ENCODE measurements at places on chromosomes 6 and 20.

DNA sequence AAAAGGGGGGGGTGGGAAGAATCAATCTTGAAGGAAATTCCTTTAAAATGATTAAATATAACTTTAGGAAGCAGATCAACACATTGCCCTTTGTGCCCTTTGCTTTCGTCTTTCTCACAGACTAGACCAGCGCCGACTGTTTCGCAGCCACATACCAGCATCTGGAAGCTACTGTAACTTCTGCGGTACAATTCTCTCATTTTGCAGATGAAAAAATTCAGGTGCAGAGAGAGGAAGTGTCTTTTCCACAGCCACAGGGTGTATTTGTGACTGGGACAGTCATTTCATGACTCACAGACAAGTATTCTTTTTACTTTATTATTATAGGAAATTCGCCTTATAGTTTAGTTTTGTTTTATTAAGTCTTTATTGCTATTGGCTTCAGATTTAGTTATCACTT is 84.2 kb downstream of the UST start:
- DNase-seq: no peak

DNA sequence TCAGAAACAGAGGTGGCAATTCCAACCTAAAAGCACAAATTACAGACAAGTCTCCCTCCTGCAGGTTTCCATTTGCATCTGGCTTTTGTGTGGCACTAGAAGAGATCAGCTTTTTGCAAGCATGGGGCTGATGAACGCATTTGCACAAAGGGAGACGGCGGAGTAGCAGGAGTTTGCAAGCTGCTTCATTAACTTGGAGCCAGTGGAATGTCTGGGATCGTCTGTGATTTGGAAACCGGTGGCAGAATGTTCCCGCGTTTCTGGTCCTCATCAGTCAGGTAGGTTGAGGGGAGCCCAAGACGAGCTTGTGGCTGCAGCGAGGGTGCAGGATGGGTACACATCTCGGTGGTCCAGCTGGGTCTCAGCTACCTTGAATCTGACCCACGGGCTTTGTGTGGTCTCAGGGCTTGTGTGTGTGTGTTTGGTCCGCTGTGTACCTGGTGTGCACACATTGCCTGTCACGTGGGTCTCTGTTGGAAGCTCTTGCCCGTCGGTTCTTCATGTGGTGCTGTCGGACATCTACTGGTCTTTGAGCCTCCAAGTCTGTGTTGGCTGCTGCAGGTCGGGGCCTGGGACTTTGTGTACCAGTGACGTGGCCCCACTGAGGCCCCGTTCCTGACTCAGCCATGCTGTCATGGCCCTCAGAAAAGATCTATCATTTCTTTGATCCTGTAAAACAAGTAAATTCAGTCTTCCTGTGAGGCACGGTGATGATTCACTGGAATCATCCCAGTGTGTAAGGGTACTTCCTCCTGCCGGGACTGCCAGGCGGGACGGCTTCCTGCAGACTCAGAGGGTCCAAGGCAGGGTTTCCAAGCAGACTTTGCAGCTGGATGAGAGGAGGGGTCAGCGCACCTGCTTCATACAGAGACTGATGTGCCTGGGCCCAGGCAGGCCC is 12.4 kb upstream of the MYT1 start:
- DNase-seq: no peak

GRCh38 chr20:55456316-55456940 is 548.9 kb downstream of the CBLN4 start:
- no peak for DNase-seq

DNA sequence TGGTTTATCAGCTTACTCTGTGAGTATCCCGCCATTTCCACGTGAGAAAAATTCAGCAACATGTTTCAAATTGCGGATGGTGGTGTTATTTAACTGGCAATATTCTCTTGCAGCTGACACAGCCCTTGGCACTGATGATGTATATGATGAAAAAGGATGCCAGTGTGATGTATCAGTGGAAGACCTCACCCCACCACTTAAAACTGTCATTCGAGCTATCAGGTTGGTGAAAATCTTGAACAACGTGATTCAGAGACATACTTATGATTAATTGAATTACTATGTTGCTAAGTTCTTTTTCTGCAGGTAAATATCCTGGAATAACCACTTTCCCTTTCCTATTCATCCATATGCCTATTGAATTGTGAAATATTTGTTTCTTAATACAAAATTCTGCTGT is 55.7 kb downstream of the KHDC1L start:
- DNase-seq: no peak

GRCh38 chr20:23955896-23956295 is 32.7 kb downstream of the GGTLC1 start:
- DNase-seq: no peak

DNA sequence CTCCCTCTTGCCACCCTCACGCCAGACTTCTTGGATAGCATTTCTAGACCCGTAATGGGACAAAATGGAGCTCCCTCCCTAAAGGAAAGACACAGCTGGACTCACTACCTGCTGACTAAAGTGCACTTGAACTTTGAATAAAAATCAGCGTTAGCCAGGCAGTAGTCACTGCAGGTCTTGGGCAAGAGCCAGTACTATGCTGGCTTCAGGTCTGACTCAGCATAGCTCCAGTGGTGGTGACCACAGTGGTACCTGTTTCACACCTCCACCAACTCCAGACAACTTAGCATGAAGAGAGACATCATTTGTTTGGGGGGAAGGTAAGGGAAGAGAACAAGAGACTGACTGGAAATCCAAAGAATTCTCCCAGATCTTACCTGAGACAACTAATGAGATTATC is 906.8 kb downstream of the GRIK2 start:
- DNase-seq: no peak

Measured in type B pancreatic cell (in vitro differentiated cells).